ENCODE measurements at places on chromosomes 4 and X. TPM values are rescaled to one million over a fixed set of nuclear protein-coding genes. Genes with fewer than 3 reads are reported as not detected.

DNA sequence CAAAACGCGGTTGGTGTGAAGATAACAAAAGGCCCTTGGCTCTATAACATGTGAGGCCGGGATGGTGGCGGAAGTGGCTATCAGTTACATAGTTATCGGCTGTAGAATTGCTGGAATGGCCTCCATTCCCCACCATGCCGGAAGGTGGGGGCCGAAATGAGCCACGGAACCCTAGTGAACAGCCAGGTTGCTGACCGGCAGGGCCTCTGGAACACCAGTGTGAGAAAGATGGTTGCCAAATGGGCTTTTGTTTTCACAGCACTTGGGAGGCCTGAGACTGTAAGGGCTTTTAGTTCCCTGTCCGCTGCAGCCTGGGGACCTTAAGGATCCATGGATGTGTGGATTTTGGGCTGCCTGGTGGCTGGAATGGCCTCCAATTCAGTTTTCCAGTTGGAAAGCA lies 23.3 kb upstream of the ARX start:
- H3K36me3 ChIP-seq = no peaks in the 10 kb centered on the region
- H3K27ac ChIP-seq = no peak overlapping the region
- no peaks in the 10 kb centered on the region for H3K4me1 ChIP-seq
- H3K4me3 ChIP-seq = no peak overlapping the region

SLITRK4 gene
- 0.06 TPM for total RNA-seq

DMRTC1B gene
- total RNA-seq = 2.3 TPM

RIPPLY1 gene
- not detected for total RNA-seq
